Activated CD4-positive, alpha-beta memory T cell treated with anti-CD3 and anti-CD28 coated beads for 36 hours (primary cell): ENCODE measurements at places on chromosomes 7 and 10. TPM values are rescaled to one million over a fixed set of nuclear protein-coding genes. Genes with fewer than 3 reads are reported as not detected.
A peak's percentile ranks its signal among the peaks of the same experiment; 100 is the strongest.

Gene GDF10
- total RNA-seq: 0.56 TPM

GRCh38 chr7:143460271-143460979, 17.2 kb downstream of the TAS2R60 start:
- DNase-seq: no peak

DNA sequence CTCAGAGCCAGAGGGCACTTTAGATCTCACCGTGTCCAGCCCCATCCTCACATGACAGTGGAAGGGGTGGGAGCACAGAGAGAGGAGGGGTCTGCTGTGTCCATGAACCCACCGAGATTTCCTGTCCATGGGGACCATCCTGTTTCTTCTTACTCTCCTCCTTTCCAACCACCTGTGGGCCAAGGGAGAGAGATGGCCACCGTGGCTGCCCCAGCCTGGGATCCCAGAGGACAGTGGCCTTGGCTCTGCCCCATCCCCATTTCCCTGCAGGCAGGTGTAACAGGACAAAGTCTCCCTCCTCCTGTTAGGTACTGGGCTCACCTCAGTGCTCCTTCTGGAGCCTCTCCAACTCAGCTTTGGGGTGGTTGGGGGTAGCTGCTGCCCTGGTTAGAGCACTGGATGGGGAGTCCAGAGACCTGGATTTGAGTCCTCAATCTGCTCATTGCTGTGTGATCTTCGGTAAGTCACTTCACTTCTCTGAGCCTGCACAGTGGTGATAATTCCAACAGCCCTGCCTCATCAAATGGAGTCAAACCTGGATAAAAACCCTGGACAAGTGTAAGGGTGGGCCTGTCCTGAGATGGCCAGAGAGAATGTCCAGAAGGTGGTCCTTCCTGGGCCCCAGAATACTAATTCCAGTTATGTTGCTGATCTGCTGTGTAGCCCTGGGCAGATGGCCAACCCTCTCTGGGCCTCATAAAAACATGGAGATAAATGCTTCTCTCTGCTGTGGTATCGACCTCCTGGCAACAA, 17.8 kb upstream of the PCBD1 start:
- DNase-seq: no peak

DNA sequence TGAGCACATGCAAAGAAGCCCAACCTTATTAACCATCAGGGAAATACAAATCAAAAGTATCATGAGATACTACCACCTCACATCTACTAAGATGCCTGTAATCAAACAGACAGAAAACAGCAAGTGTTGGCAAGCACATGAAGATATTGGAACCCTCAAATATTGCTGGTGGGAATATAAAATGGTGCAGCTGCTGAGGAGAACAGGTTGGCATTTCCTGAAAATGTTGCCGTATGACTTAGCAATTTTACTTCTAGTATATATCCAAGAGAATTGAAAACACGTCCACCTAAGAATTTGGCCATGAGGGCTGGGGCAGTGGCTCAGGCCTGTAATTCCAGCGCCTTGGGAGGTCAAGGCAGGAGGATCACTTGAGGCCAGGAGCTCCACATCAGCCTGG, 39.4 kb upstream of the TNRC18 start:
- no peak for DNase-seq

Gene CPA2
- 0.44 TPM for total RNA-seq

GRCh38 chr10:43061760-43062159, 15.1 kb upstream of the RET start:
- DNase-seq: no peak

- DNase-seq: peak; percentile 89
Observed at GRCh38 chr7:102415685-102416225, 17.6 kb upstream of the ORAI2 start.

DNA sequence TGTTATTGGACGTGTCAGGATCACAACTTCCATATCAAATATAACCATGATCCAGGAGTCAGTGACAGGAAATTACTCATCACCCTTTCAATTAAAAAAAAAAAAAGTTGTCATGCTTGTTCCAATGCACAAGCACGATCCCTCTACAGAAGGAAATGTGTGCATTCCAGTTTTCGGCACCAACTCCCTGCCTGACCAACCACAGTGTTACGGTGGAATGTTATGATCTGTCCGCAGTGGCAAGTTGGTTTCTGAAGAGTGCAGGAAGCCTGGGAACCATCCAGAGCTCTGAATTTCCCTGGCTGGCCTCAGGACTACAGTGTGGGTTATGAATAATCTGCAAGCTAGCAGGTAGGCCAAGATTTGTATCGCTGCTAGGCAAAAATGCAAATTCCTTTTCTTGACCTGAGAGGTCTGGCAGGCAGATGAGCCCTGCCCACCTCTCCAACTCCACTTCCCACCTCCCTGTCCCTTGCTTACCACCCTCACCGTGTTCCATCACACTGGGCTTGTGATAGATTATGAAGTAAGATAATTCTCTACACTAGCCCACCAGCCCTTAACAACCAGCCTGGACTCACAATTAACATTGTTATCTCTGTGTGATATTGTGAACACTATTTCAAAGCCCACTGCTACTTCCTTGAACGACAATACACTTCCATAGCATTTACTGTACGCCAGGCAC, 20.4 kb downstream of the FRMPD2 start:
- no peak for DNase-seq

Gene HYAL4
- total RNA-seq: 0.34 TPM

DNA sequence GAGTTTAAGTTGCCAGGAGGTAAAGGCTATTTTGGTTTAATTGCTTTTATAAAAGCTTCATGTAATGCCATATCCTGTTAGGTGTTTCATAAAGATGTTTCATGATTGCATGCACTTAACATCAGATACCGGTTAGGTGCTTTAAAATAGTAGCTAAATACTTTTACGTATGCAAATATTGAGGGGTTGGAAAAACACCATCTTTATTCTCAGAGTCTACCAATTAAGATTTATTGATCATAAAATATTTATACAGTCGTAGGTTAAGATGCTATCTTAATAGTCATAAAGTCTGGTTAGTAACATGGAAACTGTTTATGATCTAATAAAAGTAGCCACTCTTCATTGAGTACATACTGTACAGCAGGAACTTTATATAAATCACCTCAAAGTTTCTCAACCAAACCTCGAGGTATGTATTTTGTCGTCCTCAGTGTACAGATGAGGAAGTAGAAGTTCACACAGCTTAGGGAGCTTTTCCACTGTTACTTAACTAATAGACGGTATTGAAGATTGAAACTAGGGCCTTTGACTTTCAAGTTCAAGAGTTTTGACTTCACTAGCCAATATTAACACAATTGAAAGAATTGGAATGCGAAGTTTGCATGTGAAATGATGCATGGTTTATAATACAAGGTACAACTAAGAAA, 897.1 kb downstream of the GATA3 start:
- DNase-seq: no peak

GRCh38 chr10:44260286-44260928, 124.5 kb downstream of the CXCL12 start:
- DNase-seq: no peak

DNA sequence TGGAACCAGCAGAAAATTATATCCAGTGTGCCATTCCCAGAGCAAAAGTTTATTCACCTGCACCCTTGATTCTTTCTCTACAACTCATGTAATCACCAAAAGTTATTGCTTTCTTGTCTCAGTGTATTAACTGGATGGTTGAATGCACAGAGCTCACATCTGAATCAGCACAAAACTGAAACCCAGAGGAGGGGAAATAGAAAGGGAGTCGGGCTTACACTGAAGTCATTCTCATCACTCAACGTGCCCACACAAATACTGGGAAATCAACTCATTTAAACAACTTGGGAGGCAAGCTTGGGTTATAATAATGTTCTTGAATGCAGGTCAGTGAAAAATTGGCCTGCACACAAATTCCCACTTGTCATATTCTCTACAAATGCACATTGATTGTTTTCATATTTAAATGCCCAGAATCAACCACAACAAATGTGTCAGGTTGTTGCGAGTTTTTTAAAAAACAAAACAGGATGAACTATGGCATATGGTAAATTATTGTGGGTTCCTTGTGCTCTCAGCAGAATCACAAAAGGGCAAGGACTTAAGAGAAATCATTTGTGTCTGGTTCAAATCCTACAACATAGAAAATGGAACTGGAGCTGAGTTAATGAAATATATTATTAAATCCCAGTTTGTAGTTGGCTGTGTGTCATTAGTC, 125.9 kb upstream of the NOBOX start:
- DNase-seq: no peak

DNA sequence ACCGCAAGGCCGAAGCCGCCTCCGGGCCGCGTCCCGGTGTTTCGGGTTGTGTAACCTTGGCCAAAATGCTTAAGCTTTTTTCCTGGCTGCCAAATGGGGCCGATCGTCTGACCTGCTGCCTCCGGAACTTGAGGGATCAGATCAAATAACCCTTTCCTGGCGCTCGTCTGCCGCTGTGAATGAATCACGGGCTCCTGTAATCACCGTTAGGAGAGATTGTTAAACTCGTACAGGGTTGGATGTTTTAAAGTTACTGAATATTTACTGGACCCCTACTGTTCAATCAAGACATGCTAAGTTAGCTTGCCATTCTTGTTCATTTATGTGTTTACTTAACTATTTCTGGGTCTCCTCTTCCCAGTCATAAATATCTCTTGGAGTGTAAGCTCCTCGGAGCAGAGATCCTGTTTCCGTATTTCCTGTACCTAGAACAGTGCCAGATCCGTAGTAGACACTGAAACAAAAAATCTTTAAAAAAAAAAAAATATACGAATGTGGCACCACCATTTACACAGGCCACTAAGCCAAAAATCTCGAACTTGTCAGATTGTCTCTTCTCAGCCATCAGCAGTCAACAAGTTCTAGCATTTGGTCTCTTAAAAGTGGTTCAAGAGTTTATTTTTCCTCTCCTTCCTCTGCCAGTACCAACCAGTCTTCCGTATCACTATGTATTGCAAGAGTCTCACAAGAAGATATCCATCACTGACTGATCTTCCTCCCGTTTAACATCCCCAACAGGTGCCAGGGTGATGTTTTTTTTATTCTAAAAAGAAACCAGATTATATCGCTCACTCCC, 650 bp upstream of the TM9SF3 start:
- DNase-seq: peak; percentile 64

DNA sequence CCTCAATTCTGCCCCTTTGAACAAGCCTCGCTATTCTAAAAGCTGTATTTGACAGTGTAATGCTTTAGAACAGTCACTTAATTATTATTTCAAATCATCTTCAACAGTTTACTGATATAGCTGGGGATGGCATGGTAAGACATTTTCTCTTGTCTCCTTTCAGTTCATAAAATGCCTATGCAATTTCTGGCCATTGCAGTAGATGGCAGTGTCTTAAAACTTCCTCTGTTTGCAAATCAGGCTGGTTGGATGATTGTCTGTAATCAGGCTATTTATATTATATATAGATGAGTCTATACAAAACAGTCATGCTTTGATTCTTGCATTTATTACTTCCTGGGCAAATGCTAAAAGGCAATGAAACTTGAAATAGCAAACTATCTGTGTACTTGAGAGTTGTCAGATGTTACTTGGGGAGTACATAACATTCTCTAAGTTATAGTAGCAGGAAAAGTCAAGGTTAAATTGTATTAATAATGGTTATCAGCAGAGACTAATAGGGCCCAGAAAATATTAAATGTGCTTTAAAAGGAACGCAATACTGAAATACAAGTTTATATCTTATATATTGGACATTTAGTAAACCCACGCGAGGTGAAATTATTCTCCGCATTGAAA, 55.5 kb upstream of the LHFPL3 start:
- no peak for DNase-seq

Gene SPDYE8
- not detected for total RNA-seq

- no peak for DNase-seq
Observed at GRCh38 chr7:154566877-154567276, 436.0 kb downstream of the PAXIP1 start.

DNA sequence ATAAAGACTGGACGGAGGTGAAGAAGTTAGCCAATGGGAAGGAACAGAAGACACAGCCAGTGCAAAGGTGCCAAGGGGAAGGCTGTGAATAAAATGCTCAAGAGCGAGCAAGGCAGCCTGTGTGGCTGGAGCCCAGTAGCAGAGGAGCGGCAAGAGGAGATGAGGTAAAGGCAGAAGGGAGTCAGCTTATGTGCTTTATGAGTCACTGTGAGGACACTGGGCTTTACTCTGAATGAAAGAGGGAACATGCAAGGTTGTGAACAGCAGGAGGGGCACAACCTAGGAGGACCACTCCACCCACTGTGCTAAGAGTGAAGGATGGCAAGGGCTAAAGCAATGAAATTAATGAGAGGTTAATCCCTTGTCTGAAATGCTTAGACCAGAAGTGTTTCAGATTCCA, 129.0 kb upstream of the ODAD2 start:
- DNase-seq: no peak

DNA sequence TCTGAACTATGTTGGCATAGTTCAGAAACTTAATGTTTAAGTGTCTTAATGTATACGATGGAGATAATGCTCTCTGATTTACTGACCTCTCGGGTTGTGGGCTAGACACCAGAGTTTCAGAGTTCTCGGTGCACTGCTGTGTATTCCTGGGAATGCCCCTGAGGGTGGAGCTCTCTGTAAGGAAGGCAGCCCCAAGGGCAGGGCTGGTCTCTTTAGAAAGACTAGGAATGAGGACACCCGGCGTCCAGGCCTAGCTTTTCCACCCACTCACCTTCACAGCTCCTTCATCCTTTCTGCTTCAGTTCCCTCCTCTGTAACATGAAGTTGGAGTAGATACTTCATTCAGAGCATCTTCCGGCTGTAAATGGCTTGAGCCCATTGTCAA, 536.6 kb upstream of the GALNT17 start:
- DNase-seq: no peak

Gene SIRT1
- 32.0 TPM for total RNA-seq

- no peak for DNase-seq
Observed at GRCh38 chr10:123390874-123391273, 236.7 kb downstream of the BUB3 start.

Gene CYP17A1
- total RNA-seq: not detected

Gene MEOX2
- total RNA-seq: not detected

GRCh38 chr7:47271749-47272148, 310.2 kb downstream of the TNS3 start:
- no peak for DNase-seq

DNA sequence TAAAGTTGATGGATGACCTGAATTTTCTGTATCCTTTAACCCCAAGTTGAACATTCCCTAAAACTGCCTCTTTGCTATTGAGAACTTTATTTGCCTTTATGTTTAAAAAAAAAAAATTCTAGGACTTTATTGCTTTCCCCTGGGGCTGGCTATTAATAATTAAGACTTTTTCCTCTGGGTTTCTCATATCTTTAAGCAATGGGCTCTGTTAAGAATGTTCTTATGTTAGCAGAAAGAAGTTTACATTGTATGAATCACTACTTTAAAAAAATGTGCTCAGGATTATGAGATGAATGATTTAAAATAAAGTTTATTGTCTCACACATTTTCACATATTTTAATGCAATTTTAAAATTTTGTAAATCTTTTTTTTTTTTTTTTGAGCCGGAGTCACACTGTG, 19.5 kb downstream of the TAX1BP1 start:
- DNase-seq: no peak

Gene GCC1
- 15.0 TPM for total RNA-seq

Gene GPR15LG
- total RNA-seq: not detected
